ENCODE measurements at places on chromosomes 7 and 10.
A peak's percentile ranks its signal among the peaks of the same experiment; 100 is the strongest.

- no peak for DNase-seq
Observed at GRCh38 chr7:27066148-27066547, 29.7 kb downstream of the HOXA1 start.

GRCh38 chr7:3230908-3231307 is 70.1 kb upstream of the SDK1 start:
- DNase-seq: no peak

DNA sequence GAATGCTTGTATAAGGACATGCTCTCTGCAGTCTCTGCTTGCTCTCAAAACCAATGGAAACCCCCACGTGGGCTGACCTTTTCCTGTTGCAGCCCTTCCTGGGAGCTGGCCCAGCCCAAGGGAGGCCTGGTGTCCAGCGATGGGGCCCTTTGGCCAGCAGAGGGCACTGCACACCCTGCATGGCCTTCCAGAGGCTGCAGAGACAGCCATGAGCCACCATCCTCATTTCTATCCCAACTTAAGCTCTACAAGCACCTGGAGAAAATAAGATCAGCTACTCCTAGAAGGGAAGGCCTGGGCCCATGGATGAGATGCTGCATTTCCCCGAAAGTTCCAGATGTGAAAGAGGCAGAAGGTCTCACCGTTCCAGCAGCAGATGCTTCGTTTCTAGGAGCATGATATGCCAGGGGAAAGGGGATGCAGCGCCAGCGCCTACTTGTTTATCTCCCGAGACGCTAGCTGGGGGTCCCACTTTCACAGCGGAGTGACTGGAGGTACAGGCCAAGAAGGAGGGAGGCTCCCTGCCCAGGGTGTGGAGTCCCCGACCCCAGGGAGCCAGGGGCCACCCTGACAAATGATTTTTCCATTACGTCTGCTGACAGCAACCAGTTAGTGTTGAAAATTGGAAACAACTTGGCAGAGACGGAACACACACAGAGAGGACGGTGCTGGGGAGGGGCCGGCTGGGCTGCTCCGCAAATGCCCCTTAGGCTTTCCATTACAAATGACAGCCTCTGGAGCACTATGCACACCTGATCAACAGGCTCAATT is 106.4 kb downstream of the ZRANB1 start:
- peak; percentile 75 for DNase-seq

DNA sequence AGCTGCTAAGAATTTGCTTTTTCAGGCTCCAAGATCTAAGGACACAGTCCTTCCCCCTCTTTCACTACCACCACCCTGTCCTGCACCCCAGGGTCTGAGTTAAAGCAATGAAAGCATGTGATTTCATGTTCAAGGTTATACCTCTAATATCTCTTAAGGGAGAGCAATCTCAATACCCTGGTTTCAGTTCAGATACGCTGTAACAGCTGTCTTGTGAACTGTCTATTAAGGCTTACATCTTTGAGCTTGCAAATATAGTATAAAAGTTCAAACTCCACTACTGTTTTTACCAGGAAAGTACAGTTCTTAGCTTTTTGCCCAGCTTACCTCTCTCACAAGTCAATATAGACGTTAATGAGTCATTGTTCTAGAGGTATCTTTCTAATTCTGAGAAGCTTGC is 2.6 kb downstream of the CPVL start:
- no peak for DNase-seq

DNA sequence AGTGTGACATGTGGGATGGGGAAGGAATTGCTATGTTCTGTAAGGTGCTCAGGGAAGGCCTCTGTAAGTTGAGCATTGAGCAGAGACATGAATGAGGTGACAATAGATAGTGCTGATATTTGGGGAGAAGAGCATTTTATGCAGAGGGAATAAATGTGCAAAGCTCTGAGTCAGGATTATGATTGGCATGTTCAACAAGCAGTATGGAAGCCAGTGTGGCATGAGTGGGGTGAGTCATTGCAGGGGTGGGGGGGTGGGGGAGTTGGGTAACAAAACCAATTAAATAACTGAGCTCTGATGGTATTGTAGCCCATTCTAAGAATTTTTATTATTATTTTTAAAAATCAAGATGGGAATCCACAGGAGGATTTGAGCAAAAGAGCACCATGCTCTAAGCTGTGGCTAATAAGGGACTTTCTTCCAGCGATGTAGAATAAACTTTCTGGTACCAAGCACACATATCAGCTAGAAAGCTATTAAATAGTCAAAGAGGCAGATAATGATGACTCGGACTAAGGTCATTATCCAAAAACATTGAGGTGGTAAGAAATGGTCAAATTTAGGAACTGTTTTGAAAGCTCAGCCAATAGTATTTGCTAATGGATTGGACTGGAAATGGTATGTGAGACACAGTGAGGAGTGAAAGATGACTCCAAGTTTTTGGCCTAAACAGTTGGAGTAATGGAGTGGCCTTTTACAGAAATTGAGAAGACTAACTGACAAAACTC is 96.4 kb downstream of the PRKG1 start:
- DNase-seq: no peak

DNA sequence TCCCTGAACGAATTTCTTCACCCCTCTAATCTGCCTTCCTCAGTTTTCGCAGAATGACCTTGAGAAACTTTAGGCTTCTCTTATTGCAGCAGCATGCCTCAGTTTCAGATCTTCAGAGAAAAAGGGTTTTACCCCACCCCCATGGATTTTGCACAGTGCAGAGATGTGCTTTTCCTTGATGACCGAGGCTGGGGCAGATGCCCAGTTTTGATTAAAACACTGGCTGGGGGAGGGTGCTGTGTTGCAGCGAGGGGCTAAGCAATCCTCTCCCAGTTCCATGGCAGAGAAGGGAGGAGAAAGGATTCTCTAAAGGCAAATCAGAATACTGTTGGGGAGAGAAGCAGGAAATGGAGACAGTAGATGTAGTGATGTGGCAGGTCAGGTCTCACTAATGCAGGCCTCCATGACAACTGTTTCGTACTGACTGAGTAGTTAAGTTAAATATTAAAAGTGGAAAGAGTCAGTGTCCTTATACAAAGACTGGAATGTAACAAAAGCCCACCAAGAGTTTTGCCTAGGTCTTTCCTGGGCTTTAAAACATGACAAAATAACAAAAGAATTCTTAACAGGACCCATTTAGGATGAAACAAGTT is 50.8 kb upstream of the PDZD8 start:
- no peak for DNase-seq

DNA sequence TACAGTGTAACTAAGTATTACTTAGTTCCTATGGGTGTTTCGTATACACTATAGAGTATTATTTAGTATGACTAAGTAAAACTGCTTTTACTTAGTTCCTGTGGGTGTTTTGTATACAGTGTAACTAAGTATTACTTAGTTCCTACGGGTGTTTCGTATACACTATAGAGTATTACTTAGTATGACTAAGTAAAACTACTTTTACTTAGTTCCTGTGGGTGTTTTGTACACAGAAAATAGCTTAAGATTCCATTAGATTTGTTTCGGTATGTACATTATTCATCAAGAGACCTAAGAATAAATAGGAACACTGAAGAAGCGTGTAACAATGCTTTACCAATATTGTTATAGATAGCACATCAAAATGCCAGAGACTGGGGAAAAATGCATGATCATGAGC is 25.0 kb downstream of the IGF2BP3 start:
- DNase-seq: no peak

DNA sequence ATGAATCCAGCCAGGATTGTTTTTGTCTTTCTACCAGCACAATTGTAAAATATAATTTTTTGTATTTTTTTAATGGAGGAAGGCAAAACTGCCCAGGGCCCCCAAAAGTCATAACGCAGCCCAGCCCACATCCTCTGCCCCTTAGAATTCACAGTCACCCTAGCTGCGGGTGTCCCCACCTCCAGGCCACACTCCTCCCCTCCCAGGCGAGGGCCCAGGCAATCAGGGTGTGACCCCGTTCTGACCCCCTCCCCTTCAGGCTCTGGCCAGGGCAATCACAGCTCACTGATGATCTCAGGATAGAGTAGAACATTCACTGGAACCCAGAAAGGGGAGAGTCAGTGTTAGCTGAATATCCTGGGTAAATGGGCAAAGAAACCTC is 92.0 kb upstream of the MACROH2A2 start:
- no peak for DNase-seq

DNA sequence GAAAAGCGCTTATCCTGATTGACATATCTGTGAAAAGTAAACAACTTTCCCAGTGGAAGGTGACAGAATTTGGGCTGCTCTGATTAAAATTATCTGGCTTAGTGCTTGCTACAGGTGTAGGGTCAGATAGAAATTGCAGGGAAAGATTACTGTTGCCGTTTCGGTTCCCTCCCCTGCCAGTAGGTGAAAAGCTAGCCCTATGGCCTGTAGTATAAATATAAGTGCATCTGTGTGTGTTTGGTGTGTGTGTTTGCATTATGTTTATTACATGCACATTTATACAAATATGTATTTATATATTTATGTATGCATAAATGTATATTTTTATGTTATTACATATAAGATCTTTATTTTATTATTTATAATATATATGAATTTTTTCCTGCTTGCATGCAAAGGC is 72.3 kb upstream of the VOPP1 start:
- no peak for DNase-seq

DNA sequence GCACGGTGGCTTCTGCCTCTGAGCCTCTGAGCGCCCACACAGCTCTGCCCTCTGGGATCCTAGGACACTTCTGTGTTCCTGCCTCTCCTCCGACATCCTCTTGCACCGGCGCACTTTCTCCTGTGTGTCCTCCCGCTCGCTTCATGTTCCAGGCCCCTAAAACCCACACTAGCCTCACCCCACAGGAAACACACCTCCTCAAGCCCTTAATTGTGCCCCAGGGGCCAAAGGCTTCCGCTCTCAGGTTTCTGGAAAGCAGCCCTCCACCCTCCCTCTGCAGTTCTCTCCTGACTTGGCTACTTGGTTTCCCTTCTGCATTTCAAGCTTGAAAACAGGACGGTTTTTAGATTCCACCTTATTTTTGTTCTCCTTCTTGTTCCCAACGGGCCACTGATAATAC is 7.3 kb downstream of the GFRA1 start:
- no peak for DNase-seq

DNA sequence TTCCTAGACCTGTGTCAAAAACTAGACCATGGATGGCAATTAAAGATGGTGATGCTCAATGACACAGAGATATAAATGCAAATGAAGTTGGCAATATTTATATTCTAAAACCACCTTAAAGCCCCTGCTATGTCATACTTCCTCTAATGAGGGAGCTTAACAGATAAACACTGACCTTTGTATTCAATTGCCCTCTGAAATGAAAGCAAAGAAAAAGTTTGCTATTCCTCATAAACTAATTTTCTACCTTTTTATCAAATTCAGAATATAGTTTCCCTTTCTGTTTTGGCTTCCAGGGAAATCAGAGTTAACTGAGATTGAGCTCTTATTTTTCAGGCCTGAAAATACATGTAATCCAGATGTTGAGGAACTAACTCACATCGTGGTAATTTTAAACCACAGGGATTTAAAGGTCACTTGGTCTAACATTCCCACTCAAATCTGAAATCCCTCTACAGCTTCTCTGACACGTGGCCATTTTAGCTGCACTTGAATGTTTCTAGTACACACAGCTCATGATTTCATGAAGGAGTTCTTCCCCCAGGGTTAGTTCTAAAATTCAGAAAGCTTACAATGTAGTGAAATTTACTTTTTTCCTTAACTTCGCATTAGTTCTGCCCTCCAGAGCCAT is 37.9 kb upstream of the ABCB5 start:
- DNase-seq: no peak

- DNase-seq: no peak
Observed at GRCh38 chr7:69388452-69389137, 209.7 kb upstream of the AUTS2 start.

- no peak for DNase-seq
Observed at GRCh38 chr10:95513008-95513589, 48.1 kb downstream of the SORBS1 start.

- no peak for DNase-seq
Observed at GRCh38 chr10:87634311-87634710, 25.4 kb upstream of the PAPSS2 start.

- no peak for DNase-seq
Observed at GRCh38 chr7:108290459-108291151, 160.4 kb upstream of the LAMB4 start.

GRCh38 chr10:43202657-43203447 is 64.0 kb downstream of the RASGEF1A start:
- DNase-seq: no peak

DNA sequence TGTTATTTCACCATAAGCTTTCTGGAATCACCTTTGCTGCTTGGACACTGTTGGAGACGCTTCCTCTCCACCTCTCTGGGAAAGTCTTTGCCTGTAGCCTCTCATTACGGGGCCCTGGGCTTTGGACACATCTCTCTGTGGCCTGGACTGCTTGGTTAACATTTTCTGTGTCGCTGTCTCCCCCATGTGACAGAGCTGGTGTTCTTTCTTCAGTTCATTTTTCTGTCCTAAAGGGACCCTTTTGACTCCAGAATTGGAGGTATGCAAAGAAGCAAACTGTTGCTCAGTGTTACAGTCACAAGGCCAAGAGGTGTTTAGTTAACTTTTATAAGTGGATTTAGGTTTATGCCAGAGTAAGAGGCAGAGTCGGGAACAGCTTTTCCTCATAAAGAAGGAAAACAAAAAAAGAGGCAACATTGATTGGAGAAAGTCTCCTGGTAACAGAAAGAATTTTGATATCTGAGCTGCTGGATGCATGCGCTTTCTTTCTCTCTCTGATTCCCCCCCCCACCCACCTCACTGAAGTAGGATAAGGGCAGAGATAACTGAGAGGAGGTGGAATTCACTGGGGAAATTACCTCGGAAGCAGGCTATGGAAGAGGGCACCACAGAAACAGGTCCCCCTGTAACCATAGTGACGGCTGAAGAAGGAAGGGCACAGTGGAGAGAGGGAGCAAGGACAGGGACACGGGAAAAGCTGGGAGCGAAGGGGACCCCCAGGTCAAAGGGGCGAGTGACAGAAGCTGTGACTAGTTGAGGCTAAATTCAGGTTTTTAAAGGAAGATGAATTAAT is 57.8 kb downstream of the LGI1 start:
- no peak for DNase-seq

DNA sequence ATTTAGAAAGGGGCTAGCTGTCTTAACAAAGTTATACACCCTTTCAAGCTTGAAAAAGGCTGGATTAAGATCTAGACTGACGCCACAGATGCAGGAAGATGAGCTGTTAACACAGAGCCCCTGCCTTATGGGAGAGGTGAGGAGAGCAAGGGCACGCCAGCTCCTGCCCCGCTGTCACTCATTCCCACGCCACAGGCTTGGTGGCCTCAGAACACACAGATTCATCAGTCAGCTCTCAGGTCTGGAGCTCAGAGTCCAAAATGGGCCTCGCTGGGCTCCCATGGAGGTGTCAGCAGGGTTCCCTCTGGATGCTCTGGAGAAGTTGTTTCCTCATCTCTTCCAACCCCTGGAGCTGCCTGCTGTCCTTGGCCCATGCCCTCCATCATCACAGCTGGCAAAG is 554.2 kb downstream of the TCERG1L start:
- no peak for DNase-seq

GRCh38 chr10:17383801-17384555 is 70.4 kb downstream of the ST8SIA6 start:
- no peak for DNase-seq

- no peak for DNase-seq
Observed at GRCh38 chr10:12808014-12808613, 193.4 kb downstream of the CCDC3 start.

GRCh38 chr10:119105155-119105554 is 1.2 kb downstream of the DENND10 start:
- DNase-seq: no peak

- DNase-seq: no peak
Observed at GRCh38 chr7:116218051-116218645, 7.8 kb downstream of the TES start.

GRCh38 chr7:134060874-134061273 is 66.3 kb upstream of the LRGUK start:
- DNase-seq: no peak

Measured in Kasumi-1 (cell line).